ENCODE measurements at places on chromosomes 7 and 10.

DNA sequence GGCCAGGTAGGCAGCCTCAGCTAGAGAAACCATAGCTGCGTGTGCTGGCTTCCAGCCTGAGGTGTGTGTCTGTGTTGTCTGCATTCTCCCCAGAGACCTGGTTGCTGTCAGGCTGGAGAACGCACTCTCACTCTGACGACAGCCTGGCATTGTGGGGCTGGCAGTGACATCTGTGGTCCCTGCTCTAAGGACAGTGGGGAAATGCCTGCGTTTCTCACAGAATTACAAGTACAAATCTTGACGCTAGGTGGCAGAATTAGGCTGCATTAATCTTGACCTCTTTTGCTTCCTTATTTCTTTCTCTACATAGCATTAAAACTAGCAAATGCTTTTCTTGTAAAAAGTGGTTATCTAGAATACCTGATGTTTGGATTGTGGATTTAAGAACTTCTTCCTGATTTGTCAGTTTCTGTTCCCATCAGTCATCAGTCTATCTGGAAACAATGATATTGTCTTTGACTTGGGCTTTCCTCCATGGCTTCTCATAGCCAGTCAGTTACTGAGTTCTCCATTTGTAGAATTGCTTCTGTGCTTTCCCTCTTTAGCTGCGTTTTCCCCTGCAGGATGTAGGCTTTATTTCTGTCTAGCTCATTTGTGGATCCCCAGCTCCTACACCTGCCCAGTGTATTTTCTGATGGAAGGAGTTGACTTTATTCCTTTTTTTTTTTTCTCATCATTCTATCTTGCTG lies 86.0 kb downstream of the FANK1 start:
- DNase-seq: peak; percentile 75

GRCh38 chr7:44998153-44998871 lies 1.7 kb upstream of the CCM2 start:
- DNase-seq: no peak

DNA sequence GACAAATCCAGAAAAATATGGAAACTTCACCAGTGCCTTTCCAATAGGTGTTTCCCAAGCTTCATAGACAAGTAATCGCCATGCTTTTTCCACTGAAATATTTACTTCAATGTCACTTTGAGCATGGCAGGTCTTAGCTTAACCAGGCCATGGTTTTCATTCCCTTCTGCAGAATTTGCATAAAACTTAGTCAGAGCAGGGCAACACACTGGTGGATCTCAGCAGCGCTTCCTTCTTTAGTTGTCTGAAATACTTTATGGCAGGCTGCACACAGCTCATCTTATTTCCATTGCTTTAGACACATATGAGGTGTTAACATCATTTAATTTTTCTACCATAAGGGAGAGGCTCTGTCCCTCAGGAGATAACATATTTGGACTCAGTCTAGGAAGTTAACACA lies 102.9 kb upstream of the AHR start:
- DNase-seq: no peak

- DNase-seq: no peak
Measured at GRCh38 chr7:133052826-133053225, 29.1 kb downstream of the CHCHD3 start.

DNA sequence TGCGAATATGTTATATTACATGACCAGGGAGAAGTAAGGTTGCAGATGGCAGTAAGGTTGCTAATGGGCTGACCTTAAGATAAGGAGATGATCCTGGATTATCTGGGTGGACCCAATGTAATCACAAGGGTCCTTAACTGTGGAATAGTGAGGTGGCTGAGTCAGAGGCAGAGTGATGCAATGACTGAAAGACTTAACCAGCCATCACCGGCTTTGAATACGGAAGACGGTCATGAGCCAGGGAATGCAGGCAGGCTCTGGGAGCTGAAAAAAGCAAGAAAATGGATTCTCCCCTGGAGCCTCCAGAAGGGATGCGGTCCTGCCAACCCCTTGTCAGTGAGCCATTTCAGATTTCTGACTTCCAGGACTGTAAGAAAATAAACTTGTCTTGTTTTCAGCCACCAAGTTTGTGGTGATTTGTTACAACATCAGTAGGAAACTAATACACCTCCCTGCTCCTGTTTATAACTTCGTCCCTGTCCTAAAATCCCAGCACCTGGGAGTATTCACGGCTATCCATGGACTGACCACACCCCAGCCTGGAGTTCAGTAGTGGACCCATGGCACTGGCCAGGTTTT lies 4.6 kb upstream of the C10orf95 start:
- DNase-seq: no peak

GRCh38 chr10:126224967-126225671 lies 163.2 kb downstream of the ADAM12 start:
- no peak for DNase-seq

- no peak for DNase-seq
Measured at GRCh38 chr7:14924398-14924797, 21.8 kb upstream of the DGKB start.

- peak; percentile 52 for DNase-seq
Measured at GRCh38 chr10:69516316-69516715, 56.9 kb downstream of the NEUROG3 start.

DNA sequence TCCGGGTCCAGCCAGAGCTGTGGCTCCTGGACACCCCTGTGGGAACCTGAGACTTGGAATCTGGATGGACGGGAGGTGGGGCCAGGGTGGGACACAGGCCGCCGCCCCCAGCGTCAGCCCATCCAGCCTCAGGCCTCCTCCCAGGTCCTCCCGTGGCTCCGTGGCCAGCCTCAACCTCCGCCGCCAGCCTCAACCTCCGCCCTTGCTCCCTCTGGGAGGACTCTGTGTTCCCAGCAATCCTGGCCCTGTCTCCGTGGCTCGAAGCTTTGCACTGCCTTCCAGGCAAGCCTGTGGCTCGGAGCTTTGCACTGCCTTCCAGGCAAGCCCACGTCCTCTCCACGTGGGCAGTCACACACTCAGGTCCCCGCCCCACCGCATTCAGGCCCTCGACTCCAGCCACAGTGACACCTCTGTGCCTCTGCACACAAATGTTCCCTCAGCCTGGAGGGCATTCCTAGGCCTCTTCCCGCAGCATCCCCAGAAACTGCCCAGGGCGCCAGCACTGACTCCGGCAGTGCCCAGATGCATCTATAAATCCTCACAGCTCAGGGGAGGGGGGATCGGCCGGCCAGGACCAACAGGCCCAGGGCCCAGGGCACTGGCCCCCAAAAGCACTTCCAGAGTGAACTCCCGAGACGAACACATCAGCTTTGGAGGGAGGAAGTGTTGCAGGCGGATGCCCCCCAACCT lies 44.7 kb upstream of the PDGFA start:
- no peak for DNase-seq

GRCh38 chr10:128095753-128096469 lies 30.3 kb downstream of the MKI67 start:
- no peak for DNase-seq

DNA sequence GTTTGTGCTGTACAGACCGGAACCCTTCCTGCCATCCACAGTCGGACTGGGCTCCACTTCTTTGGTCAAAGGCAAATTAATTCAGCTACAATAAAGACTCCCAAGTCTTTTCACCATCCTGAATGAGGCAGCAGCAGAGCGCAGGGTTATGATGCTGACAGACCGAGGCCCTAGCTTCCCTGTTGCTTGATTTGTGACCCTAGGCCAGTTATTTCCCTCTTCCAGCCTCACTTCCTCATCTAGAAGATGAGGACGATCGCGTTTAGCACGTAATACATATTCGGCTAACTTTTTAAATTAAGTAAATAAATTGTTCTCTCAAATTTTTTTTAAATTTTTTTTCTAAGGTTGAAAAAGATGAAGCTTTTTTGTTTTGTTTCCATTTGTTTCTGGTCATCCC lies 18.1 kb downstream of the ADRB1 start:
- DNase-seq: no peak

- DNase-seq: no peak
Measured at GRCh38 chr10:29435809-29436501, 147.1 kb downstream of the LYZL1 start.

- no peak for DNase-seq
Measured at GRCh38 chr10:28744069-28744768, 66.9 kb downstream of the BAMBI start.

GRCh38 chr10:74705358-74705980 lies 120.9 kb upstream of the KAT6B start:
- no peak for DNase-seq

DNA sequence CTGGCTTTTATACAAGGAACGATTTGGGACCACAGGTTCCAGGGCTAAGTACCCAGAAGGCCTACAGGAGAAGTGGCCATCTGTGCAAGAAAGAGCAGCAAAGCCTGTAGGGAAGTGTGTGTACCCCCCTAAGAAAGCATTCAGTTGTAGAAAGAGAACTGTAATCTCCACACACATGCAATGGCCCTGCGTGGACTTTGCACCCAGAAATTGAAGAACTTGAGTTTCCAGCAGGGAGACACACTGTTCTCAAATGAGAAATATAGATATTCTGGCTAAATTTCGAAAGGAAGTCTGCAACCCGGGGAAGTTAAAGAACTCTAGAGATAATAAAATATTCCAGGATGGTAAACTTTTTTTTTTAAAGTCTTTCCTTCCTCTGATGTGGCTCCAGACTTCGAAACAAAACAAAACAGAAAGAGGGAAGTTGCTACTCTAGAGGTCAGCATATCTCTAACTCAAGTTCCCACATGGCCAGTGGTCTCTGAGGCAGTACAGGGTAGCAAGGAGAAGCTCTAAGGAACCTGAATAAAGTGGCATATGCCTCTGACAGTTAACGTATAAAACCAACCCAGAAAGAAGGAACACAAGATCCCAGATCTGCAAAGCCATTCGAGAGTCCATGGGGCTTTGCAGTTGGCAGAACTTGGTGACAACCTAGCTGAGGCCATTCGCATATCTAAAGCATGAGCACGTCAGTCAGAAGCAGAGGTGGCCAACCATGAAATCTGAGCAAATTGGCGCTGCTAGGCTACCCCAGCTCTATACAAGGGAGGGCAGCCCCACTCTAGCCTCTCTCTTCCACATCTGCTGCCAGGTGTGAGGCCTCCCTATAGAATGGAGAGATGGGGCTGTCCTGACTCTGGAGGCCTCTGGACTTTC lies 56.6 kb downstream of the ELMO1 start:
- no peak for DNase-seq

DNA sequence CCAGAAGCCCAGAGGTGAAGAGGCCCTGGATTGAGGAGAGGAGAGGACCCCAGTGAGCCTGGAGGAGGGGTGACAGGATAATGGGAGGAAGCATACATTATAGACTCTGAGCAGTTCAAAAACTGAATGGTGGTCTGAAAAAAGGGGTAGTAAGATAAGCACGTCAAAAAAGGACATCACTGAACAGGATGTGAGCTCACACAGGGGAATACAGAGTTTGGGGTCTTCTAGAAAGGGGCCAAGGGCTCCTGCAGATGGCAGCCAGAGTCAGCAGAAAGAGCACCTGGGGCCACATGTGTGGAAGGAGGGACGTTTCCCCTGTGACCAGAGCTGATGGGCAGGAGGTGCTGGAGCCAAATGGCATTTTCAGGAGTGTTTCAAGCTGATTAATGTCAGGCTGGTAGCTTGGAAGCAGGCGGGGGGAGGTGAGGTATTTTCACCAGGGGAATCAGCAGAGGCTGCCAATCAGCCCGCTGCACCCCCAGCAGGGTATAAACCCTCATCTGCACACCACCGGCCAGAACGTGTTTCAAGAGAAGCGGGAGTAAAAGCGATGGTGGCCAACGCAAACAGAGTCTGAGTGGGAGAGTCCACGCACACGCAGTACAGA lies 85.8 kb downstream of the TNS3 start:
- DNase-seq: no peak

DNA sequence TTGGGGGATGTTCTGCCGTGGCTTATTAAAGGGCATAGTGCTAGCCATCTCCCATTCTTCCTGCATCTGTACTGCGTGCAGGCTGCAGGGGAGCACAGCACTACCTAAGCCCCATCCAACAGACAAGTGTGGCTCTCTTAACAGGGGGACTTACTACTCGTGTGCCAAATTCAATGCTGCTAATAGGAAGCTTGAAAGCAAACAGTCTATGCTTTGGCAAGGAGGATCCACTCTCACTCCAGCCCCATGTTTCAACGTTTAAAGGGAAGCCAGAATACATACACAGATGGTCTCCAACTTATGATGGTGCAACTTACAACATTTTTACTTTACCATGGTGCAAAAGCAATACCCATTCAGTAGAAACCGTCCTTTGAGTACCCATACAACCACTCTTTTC lies 228.0 kb upstream of the C7orf33 start:
- DNase-seq: no peak

DNA sequence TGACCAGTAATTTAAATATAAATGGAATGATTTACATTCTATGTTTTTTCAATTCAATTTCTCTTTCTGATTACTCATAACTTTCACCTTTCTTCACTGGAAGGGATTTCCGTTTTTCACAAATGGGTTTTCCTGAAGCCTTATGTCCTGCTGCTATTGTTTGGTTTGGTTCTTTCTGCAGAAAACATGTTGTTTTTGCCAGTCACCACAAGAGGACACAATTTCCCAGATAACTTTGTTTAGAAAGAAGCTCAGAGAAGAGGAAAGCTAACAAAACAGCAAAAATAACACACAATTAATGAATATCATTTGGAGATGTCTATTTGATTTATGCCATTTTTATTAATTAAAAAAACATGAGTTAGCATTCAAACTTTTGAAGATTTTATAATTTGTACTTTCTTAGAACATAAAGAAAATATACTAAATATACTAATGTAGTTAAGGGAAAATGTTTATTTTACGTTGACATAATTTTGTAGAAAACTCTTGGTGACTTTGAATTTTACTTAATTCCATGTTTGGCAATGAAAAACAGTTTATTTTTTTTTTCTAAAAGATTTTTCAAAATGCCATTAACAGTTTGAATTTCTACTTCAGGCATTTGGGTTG lies 4.6 kb upstream of the TWIST1 start:
- no peak for DNase-seq

- no peak for DNase-seq
Measured at GRCh38 chr7:114977277-114977676, 55.4 kb downstream of the MDFIC start.

GRCh38 chr10:15814565-15814964 lies 45.7 kb downstream of the MINDY3 start:
- DNase-seq: no peak

- DNase-seq: no peak
Measured at GRCh38 chr7:45514944-45515343, 59.2 kb upstream of the ADCY1 start.

- DNase-seq: no peak
Measured at GRCh38 chr7:83796760-83797159, 147.8 kb upstream of the SEMA3E start.

DNA sequence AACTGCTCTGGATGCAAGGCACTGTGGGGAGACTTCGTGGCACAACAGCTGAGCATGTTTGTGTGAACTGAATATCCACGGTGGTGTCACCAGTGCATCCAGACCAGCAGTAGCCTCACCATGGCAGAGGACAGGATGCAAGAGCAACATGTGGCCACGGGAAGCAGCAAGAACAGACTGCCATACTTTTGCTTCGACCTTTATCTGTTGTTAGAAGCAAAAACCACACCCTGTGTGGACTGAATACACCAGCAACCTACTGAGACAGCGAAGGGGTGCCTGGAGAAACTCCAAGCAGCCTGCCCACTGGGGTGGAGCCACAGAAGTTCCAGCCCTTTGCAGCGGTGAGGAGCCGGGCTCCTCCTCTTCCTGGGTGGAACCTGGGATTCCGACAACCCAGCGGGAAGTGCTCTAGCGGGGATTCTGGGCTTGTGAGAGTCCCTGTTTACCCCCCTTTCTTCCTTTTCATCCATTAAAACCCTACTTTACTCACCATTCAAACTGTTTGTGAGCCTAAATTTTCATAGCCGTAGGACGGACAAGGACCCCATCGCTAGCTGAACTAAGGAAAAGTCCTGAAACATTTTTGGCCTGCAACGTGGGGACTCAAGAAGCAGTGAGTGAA lies 584.9 kb downstream of the GRM8 start:
- DNase-seq: no peak

- no peak for DNase-seq
Measured at GRCh38 chr10:95360122-95360714, 69.4 kb upstream of the PDLIM1 start.

Data from iPS DF 6.9 (cell line).